Nephron progenitor cell (in vitro differentiated cells): ENCODE measurements at places on chromosomes 12 and 14.

DNA sequence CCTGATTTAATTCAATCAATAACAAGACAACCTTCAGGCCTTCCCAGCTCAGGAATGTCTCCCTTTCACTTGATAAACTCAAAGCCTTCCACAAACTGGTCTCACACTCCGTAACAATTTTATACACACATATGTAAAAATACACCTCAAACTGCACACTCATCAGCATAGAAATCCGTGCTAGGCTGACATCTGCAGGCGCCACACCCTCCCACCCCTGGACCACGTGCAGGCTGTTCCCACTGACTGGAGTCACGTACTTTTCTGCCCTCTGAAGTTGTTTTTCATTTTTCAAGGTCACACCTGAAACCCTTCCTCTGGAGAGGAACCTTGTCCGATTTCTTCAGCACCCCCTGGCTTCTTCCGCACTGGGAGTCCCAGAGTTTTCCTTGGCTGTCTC lies 27.6 kb downstream of the FBXO21 start:
- no peak for DNase-seq

DNA sequence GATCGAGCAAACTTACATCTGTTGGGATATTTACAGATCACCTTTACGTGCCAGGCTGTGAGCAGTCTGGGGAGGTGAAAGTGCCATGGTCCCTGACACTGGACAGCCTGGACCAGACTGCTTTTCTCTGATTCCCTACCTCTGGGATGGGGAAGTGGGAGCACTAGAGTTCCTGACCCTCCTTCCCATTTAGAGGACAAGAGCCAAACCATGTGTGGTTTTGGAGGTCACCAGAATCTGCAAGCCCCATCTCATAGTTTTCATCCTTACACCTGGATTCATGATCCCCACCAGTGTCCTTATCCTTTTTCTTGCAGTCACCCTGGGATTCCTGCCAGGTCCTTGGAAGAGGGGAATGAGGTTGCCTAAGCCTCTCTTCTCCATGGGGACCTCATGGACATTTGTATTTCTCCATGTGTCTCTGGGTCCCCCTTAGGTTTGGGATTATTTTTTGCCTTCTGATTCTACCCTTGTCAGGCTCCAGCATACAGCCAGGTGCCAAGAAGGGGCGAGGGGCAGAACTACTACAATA lies 1.5 kb upstream of the WNT10B start:
- DNase-seq = no peak

GRCh38 chr12:50187084-50187900 lies 20.1 kb upstream of the CERS5 start:
- no peak for DNase-seq

DNA sequence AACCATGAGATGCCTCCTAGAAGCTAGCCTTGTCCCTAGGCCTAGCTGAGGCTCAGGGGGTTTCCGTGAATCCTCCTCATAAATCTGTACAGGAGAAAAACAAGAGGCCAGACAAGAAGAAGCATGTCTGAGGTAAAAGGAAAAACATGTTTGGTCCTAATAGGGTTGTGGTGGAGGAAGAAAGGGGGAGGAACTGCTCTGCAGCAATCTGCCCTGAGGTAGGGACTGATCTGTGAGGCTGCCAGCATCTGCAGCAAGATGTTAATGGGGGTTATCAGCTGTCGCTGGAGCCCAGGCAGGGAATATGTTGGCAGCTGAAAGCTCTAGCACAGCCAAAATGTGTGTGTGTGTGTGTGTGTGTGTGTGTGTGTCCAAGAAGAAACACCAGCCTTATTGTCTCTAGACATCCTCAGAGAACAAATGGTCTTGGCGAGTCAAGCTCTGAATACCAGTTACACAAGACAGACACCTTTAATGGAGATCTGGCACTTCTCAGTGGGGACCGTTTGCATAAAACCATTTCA lies 218.5 kb downstream of the NUAK1 start:
- DNase-seq = no peak

- DNase-seq = no peak
These were observed 107.6 kb downstream of the ITPR2 start for GRCh38 chr12:26725276-26725916.

- peak; percentile 7 for DNase-seq
These were observed 34.8 kb downstream of the HIGD1C start for GRCh38 chr12:50986966-50987737.

DNA sequence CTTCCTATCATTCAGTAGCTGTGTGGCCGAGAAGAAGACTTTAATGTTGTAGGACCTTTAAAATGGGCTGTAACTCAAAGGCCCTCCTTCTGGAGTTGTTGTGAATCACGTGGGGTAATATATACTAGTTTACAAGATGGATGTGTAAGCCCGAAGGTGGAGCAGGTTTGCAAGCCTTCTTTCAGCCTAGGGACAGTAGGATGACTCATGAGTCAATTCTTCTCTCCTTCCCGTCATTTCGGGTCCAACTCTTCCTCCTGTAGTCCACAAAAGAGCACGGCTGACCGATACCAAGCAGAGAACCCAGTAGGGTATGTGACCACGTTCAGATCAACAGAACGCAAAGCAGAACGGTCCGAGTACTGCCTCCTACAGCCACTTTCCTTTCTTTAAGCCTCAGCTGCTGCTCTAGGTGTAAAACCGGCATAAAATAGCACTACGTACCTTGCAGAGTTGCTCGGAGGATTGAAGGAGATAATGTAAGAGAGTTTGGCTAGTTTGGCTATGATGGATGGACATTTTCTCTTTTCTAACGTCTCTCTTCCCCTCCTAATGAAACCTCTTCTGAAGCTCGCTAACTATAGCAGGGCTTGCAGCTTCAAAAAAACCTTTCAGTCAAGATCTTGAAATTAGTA lies 1.3 kb upstream of the RASSF3 start:
- peak; percentile 22 for DNase-seq

- no peak for DNase-seq
These were observed 34.4 kb downstream of the CDK17 start for GRCh38 chr12:96365604-96366380.

GRCh38 chr14:75147423-75148071 lies 20.7 kb upstream of the NEK9 start:
- DNase-seq = peak; percentile 35

DNA sequence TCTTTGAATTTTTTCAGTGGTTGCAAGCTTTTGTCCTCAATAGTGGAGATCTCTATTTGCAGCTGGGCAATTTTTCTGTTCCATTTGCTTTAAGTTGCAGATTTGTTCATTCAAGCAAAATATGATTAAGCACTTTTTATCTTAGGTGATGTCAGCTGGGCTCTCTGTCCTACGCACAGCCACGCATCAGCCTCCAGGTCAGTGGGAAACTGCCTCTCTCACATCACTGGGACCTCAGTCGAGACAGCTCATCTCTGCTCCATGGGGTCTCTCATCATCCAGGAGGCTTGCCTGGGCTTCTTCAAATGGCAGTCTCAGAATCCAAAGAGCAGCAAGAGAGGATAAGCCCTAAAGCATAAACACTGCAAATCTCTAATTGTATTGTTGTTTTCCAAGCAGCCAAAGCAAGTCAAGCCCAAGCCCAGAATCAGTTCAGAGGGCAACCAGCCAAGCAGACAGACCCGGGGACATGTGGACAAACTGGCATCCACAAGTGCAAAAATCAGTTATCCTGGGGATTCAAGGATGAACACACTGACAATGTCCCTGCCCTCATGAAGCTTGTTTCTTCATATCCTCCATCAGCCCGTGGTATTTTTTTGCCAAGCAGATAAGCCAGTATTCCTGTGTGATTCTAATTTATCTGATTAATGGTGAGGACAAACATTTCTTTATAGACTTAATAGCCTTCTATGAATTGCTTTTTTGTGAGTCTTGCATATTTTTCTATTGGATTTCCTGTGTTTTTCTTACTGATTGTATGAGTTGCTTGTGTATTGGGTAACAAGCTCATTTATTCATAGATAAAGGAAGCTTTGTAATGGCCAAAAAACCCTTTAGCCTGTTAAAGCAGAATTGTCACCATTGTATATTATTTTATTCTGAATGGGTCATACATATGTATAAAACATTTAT lies 262.5 kb downstream of the GXYLT1 start:
- no peak for DNase-seq

DNA sequence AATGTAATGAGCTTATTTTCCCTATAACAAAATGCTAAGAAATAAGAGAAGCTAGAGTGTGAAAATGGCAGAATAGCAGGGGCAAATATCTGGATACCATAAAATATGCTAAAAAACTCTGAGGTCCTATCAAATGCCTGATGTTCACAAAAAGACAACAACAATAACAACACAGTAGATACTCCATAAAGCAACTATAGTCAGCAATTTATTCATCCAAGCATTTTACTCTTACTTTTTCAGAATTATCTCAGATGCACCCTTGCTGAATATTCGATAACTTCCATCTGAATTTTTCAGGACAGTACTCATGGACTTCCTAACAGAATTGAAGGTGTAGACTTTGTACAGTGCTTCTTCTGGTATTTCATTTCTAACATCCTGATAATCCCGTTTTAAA lies 88.9 kb downstream of the ATP2B1 start:
- DNase-seq = no peak

- DNase-seq = no peak
These were observed 19.2 kb upstream of the DEGS2 start for GRCh38 chr14:100178691-100179090.

- peak; percentile 93 for DNase-seq
These were observed at the start of gene NAA25 for GRCh38 chr12:112108202-112109079. TSS of gene NAA25 (minus strand) at chr12:112108783. CDS start at chr12:112108773, 10 bp downstream.

- DNase-seq = no peak
These were observed 2.5 kb downstream of the EEA1 start for GRCh38 chr12:92926549-92926948.

GRCh38 chr12:96007729-96008128 lies 11.6 kb upstream of the HAL start:
- DNase-seq = no peak

DNA sequence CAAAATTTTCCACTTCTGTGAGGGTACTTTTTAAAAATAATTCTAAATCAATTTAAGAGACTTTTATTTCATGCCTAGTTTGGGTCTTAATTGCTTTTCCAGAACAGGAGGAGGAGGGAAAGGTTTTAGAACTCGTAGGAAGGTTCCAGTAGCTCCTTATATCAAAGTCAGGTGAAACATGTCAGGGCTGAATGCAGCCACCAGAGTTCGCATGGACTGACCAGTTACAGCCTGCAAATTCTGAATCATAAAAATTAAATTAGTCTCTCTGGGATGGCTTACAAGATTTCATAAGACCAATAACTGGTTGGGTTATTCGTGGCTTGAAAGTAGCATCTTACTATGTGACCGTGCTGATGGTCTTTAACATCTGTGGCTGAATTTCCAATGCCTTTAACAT lies 397 bp downstream of the BDKRB1 start:
- no peak for DNase-seq
